ENCODE measurements at places on chromosomes 7 and 10.

DNA sequence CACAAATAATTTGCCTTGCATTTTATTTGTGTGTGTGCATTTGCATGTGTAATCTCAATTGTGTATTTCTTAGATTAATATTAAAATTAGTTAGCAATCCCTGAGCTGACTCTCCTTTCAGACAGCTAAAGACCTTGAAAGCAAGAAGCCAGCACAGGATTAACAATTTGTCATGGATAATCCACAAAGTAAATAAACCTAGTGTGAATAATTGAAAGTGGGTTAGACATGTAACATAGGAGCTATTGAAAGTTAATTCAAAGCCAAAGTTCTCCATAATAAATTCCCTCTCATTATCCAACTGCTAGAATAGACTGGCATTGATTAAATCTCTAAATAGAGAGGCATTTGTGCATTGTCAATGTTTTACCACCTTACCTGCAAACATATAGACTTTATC lies 326.1 kb downstream of the PLXDC2 start:
- no peak for DNase-seq

DNA sequence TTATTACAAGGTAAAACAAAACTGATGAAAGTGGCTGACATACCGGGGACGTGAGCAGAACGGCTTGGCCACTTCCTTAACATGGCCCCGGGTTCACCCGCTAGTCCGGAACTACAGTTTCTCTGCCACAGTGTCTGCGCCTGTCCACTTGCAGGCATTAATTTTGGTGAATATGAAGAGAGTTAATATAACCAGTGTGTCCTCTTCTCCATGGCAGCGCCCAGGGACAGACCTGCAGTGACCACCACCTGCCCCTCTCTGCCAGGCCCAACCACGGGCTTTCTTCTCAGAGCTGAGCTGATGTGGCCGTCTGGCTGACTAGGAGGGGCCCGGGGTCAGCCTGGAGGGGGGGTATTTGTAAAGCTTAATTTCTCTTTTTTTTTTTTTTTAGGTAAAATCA lies 1.1 kb upstream of the NDUFB2 start:
- no peak for DNase-seq

GRCh38 chr10:33111488-33112051 lies 153.5 kb upstream of the ITGB1 start:
- no peak for DNase-seq

- no peak for DNase-seq
These were observed 154.7 kb downstream of the NEURL1 start for GRCh38 chr10:103648251-103648635.

- DNase-seq, result peak; percentile 83
These were observed 13.4 kb downstream of the BRI3 start for GRCh38 chr7:98294798-98295382.

DNA sequence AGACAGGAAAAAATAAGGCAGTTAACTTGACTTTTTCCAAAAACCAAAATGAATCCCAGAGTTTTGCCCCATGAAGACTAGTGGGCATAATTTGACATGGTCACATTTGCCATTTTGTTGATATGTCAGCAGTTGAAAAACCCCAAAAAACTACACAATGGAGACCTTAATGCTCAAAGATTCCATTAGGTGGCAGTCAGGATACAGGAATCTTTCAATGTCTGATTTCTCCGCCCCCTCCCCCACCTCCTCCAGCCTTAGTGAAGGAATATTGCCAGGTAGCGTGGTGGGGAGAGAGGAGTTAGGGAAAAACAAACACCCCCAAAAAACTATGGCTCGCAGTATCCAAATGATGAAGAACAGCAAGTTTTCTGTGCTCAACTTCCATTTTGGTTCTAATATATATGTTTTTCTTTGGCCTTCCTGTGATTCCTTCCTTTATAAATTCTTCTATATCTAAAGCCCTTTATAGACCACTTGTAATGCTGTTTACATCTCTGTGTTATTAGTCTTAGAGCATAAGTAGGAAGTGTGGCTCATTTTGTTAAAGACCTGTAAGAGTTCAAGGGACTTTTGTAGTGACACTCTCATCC lies 6.7 kb upstream of the SMNDC1 start:
- DNase-seq, result peak; percentile 67

DNA sequence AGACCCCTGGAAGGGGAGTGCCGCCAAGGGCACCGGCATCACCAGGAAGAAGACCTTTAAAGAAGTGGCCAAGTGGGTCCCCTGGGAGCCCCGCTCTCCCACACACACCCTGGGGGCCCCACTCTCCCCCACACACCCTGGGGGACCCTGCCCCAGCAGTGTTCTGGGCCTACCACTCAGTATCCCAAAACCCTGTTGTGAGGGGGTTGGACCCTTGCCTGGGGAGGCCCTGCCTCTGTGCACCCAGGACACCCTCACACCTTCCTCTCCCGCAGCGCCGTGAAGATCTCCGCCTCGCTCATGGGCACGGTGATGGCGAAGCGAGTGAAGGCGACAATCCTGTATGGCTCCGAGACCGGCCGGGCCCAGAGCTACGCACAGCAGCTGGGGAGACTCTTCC lies 10.7 kb downstream of the NOS3 start:
- no peak for DNase-seq

DNA sequence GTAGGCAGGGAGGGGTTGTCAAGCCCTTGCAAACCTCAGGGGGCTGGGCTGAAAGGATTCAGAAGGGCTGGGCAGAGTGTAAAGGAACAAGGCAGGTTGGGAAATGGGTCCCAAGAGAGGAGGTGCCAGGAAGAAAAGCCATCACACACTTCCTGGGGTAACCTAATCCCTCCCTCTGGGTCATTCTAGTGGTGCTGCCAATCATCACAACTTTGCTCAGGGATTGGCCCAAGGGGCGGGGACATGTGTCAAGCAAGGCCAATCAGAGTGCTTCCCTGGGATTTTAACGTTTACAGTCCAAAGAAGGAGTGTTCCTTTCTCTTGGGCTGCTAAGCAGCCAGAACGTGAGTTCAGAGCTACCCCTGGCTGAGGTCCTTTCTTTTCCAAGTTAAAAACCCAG lies 57.1 kb upstream of the NPTX2 start:
- DNase-seq, result no peak

DNA sequence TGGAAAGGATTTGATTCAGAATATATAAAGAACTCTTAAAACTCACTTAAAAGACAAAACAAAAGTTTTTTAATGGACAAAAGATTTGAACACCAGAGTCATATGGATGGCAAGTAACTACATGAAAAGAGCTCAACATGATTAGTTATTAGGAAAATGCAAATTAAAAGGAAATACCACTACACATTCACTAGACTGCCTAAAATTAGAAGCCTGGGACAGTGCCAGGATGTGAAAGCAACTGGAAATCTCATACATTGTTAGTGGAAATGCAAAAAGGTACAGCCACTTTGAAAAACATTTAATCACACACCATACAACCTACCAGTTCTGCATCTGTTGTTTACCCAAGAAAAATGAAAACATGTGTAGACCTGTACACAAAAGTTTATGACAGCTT lies 48.8 kb downstream of the RALA start:
- DNase-seq, result no peak

DNA sequence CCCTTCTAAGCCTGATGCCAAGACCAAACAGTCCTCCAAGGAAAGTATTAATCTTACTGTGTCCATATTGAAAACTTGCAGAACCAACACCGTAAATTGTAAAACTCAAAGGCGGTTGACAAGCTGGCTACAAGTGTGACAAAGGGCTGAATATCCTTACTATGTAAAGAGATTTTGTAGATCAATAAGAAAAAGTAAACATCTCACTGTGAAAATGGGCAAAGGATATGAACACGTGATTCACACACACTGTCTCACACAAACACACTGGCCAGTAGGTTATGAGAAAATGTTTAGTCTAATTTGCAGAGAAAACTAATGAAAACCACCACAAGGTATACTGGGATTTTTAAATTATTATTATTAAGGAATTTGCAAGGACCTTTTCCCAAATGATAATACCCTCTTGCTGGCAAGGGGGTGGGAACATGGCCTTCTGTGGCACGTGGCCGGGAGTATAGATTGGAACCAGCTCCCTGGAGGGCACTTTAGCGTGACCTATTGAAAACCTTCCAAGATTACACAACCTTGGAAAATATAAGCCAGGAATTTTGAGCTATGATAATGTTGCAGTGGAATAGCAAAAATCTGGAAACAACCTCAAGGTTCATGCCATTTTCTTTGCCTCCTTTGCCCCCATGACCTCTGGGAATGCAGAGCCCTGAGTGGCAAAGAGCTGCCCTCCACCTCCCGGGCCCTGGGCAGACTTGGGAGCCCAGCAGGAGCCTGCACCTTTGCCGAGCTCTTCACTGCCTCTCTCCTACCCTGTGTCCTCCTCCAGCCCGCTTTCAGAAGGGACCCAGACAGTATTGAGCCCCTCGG lies 26.2 kb upstream of the SLC29A3 start:
- DNase-seq, result no peak

GRCh38 chr10:5662708-5663579 lies 3.5 kb downstream of the ASB13 start:
- no peak for DNase-seq

- no peak for DNase-seq
These were observed 3.1 kb downstream of the USP6NL start for GRCh38 chr10:11608159-11609013.

- no peak for DNase-seq
These were observed 8.4 kb downstream of the ZNF862 start for GRCh38 chr7:149846436-149847046.

GRCh38 chr7:159240962-159241361 lies 96.3 kb upstream of the VIPR2 start:
- DNase-seq, result no peak

DNA sequence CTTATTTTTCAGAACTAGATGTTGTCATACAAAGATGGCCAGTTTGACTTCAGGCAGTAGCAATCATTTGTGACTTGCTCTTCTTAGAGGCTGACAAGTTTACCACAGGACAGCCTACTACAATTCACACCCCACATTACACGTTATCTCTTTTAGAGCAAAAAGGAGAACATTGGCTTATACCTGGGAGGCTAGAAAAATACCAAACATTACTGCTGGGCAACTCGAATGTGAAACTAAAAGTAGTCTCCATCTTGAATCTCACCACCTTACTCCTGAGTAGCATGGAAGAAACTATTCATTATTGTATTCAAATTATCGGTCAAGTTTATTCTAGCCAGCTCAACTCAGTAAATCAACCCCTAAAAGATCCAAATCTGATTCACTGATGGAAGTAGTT lies 90.7 kb upstream of the TMEM26 start:
- no peak for DNase-seq

DNA sequence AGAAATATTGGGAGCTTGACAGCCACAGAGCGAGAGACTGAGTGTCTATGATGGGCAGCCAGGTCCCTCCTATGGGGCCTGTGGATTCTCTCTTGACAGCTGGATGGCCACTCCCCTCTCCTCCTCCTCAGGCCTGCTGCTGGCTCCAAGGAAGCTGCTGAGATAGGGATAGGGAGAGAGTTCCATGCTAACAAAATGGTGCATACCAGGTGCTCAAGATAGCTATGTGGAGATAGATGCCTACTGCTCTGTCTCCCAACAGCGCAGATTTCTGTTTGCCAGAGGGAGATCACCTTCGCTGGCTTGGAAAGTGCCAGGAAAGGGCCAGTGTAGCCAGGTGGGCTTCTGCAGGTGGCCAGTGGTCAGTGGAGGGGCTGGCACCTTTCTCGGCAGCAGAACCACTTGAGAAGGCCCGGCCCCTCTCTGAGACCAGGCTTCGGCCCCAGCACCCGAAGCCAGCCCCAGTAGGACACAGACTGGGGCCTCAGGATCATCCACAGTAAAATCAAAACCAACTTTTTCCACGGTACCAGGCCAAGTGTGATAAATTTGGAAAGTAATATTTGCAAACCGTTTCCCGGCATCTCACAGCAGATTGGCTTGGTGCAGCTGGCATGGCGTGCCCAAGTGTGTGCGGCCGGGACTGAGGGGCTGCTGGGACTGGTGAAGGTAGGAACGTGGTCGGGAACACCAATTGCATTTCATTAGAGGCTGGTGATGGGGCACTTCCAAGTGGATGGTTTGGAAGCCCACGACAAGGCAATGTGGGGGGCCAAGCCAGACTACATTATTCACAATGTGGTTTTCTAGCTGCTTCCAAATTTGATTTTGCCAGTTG lies 139.6 kb downstream of the PTPN20 start:
- DNase-seq, result no peak

- no peak for DNase-seq
These were observed 31.1 kb upstream of the IMMP2L start for GRCh38 chr7:111593343-111593742.

GRCh38 chr10:121988361-121989324 lies at the start of gene TACC2:
TSS of gene TACC2 (plus strand) at chr10:121989163. CDS start at chr10:122021982, 32,819 bp downstream.
- DNase-seq, result no peak

GRCh38 chr10:11451640-11452260 lies 159.7 kb downstream of the USP6NL start:
- DNase-seq, result no peak

- peak; percentile 32 for DNase-seq
These were observed 115.8 kb downstream of the SEMA3D start for GRCh38 chr7:85070967-85071628.

DNA sequence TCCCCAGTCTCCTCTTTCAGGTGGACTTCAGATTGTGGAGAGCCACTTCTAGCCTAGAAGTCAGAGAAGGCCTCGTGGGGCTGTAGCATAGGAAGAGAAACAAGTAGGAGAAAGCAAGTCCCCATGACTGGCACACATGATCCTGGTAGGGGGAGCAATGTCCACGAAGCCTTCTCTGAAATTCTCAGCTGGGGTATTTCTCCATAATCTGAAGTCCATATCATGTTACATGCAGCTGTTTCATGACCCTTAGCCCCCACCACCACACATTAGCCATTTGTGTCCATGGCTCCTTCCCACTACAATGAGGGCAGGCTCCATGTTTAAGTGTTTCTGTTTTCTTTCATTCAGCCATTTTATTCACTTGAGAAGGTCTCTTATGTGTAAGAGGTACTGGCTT lies 43.2 kb downstream of the LAMB4 start:
- no peak for DNase-seq

- no peak for DNase-seq
These were observed 33.3 kb upstream of the GARS1 start for GRCh38 chr7:30561389-30561788.

DNA sequence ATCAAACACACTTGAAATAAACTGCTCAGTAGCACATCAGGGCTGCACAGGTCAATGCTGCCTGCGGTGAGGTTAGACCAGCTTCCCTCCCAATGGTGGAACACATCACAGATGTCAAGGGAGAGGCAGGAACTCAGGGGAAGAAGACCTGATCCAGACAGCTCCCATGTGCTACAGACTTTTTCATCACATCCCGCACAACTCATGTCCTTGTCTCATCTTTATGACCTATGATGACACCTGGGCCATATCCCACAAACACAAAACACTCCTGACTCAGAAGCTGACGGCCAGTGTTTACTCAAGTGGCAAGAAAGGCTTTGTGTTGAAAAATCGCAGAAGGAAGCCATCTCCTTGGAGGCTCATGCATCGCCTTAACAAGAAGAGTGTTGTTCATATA lies 91.6 kb downstream of the HTR5A start:
- no peak for DNase-seq

GRCh38 chr10:6787091-6787490 lies 207.0 kb upstream of the PRKCQ start:
- no peak for DNase-seq

DNA sequence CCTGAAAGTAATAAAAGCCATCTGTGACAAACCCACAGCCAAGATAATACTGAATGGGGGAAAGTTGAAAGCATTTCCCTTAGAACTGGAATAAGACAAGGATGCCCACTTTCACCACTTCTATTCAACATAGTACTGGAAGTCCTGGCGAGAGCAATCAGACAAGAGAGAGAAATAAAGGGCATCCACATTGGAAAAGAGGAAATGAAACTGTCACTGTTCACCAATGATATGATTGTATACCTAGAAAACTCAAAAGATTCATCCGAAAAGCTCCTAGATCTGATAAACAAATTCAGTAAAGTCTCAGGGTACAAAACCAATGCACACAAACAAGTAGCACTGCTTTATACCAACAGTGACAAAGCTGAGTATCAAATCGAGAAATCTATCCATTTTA lies 581.7 kb upstream of the TEX47 start:
- no peak for DNase-seq

All from HEK293T (cell line).